Epithelial cell of prostate (primary cell): ENCODE measurements at places on chromosomes 12 and 14.
A peak's percentile ranks its signal among the peaks of the same experiment; 100 is the strongest.

DNA sequence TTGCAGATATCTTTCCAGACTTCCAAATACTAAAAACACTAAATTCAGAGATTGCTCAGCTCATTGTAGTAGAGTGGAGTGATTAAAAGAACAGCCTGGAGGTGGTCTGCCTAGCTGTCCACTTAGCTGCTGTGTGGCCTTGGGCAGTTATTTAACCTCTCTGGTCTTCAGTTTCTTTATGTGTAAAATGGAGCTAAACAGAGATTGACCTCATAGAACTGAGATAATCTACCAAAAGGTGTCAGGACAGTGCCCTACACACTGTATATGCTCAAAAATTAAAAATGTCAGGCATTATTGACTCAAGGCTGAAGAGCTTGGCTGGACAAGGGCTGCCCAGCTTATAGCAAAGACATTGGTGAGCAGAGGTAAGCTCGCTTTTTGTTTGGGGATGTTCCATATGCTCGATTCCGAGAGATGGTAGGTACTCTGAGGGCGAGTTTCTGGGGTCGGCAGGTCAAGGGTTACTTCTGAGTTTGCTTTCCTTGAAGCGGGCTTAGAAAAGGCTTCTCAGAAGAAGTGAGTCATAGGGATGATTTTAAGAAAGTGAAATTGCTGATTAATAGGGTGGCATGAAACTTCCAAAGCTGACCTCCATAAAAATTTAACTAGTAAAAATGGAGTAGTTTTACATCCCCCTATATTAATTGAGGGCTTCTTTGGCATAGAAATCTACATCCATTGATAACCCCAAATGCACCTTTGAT, 107.5 kb downstream of the GPATCH2L start:
- DNase-seq, result no peak

- no peak for DNase-seq
Measured at GRCh38 chr12:56766535-56766934, 3.4 kb downstream of the HSD17B6 start.

DNA sequence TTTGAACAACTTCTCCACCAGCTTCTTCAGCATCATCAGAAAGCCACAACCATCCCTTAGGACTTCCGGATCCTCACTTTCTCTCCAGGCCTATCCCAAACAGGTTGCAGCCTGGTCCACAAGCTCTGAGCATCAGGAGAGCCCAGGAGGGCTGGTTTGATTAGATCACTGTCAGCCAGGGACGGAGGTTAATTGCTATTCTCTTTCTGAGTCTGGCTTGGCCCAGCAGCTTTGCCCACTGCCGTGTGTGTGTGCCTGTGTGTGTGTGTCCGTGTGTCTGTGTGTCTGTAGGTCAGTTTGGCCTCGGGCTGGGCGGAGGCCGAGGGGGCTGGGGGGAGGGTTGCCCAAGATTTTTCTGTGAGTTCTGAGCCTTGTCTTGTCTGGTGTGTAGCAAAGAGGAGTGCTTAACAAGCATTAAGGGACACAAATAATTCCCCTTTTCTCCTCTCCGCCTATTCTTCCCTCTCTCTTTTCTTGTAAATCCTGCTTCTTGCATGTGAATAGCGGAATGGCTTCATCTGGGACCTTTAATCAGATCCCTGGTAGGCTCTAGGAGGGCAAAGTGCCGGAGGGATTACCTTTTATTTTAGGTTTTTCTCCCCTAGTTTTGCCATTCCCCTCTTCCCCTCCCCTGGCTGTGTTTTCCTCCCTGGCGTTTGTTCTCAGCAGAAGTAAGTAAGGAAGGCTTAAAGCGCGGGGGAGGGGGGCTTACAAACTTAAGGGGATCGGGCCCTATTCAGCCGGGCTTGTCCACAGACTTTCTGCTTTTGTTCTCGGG, 138.2 kb upstream of the LHX5 start:
- DNase-seq, result no peak

GRCh38 chr12:67651132-67651695, 2.7 kb downstream of the DYRK2 start:
- no peak for DNase-seq

DNA sequence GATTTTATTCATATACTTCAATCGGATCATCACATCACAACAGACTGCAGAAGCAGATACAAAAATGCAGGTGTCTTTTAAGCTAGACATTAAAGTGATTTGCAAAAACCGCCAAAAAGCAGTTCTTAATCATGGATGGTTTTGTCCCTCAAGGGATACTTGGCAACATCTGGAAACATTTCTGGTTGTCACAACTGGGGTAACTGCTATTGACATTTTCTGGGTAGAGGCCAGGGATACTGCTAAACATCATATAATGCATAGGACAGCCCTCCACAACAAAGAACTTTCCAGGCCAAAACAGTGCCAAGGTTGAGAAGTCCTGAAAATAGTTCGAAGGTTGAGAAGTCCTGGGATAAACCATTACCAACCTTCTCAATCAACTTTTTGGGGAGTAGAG, 101.8 kb upstream of the BBS10 start:
- DNase-seq, result no peak

- no peak for DNase-seq
Measured at GRCh38 chr12:58388261-58388660, 446.9 kb downstream of the ATP23 start.

DNA sequence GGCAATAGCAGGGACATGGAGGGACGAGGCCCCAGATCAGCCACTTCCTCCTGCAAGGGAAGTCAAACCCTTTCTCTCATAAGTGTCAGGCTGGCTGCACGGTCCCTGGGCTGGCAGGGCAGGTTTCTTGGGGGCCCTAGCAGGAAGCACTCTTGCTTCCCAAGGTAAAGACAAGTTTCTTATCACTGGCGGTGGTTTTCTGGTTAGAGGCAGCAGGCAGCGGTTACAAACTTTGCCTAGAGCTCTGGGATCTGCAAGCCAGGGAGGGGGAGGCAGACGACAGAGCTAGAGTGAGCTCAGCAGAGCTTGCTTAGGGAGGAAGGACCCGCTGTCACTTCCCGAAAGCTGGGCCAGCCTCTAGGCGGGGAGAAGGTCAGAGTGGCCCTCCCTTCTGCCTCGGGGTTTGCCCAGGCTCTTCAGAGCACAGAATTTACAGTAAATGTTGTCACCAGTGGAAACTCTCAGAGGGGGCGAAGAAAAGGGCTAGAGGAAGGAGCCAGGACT, 20.4 kb downstream of the BATF start:
- no peak for DNase-seq

- no peak for DNase-seq
Measured at GRCh38 chr12:91639327-91639726, 456.7 kb upstream of the DCN start.

DNA sequence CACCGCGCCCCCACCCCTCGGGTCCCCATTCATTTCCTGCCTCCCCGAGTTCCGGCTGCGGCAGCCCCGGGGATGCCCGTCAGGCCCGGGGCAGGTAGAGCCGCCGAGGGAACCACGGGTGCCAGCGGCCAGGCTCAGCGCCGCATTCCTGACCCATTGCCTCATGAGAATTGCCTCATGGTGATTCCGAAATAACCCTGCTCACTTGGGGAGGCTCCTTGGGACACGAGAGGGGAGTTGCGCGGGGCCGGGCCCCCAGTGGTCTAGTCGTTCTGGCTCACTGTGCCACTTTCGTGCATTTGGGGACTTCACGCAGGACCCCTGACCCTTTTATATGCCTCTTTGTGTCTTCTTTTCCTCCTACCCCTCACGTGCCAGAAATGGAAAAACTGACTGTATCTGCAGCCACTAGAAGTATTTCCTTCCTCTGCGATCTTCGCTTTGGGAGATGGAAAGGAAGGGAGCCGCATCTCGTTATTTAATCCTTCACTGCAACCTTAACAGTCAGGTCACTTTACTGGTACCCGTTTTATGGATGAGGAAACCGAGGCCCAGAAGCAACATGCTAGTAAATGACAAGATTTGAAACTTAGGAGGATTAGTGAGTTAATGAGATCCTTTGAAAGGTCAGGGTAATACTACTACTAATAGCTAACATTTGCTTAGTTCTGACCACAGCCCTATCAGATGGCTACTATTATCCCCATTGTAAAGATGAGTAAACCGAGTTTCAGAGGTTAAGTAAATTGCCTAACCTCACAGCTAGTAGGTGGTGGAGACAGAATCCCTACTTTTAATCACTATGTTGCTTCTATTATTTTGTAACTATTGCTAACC, 768 bp downstream of the PTPN11 start:
- DNase-seq, result peak; percentile 24

GRCh38 chr12:94841177-94841576, 162.3 kb downstream of the NDUFA12 start:
- DNase-seq, result no peak

DNA sequence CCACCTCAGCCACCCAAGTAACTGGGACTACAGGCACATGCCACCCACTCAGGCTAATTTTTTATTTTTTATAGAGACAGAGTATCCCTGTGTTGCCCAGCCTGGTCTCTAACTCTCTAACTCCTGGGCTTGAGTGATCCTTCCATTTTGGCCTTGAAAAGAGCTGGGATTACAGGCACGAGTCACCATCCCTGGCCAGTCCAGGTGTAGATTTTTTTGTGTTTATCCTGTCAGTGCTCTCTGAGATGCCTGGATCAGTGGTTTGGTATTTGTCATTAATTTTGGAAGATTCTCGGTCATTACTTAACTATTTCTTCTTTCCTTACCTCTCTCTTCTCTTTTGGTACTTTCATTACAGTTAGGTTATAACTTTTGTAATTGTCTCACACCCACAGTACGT, 5.3 kb upstream of the HIF1A start:
- DNase-seq, result no peak

DNA sequence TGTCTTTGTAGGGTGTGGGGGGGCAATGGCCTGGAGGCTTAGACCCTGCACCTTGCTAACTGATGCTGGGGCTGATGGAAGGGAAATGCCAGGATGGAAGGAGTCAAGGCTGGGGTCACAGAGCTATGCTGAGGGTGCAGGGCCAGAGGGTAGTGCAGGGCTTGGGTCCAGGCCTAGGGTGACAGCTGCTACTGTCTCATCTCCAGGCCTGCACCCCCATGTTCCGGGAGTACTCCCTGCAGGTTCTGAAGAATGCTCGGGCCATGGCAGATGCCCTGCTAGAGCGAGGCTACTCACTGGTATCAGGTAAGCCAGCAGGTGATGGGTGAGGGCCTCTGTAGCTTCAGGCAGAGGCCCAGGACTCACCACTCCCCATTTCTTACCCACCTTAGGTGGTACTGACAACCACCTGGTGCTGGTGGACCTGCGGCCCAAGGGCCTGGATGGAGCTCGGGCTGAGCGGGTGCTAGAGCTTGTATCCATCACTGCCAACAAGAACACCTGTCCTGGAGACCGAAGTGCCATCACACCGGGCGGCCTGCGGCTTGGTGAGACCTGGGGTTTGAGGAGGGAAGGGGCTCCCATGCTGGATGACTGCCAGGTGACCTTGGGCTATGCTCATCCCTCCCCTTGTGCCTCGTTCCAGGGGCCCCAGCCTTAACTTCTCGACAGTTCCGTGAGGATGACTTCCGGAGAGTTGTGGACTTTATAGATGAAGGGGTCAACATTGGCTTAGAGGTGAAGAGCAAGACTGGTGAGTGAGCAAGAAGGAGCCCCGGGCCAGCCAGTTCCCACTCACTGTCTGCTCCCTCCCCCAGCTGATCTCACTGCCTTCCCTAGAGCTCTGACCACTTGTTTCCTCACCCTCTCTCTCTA, 4.1 kb downstream of the SHMT2 start:
- DNase-seq, result no peak
